ENCODE measurements at places on chromosomes 6 and 20. TPM values are rescaled to one million over a fixed set of nuclear protein-coding genes. Genes with fewer than 3 reads are reported as not detected.
A peak's percentile ranks its signal among the peaks of the same experiment; 100 is the strongest.

GRCh38 chr6:129096651-129097290 is 213.8 kb downstream of the LAMA2 start:
- DNase-seq: no peak

RIMS1 gene
- 1.2 TPM for total RNA-seq

DNA sequence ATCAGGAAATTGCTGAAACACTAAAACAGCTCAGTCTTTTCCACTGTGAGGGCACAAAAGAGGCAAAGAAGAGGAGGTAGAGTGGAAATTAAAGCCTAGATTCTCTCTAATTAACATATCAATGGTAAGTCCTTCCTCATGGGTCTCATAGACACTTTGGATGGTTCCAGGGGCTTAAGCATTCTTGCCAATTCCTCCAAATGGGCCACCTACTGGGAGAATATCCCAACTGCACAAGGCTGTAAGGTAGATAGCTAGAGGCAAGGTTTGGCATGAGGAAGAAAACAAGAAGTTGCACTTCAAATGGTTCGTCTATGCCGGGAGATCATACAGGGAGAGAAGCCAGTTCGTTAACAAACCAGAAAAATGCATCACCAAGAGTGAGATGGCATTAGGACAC is 107.6 kb upstream of the KHDRBS2 start:
- no peak for DNase-seq

DNA sequence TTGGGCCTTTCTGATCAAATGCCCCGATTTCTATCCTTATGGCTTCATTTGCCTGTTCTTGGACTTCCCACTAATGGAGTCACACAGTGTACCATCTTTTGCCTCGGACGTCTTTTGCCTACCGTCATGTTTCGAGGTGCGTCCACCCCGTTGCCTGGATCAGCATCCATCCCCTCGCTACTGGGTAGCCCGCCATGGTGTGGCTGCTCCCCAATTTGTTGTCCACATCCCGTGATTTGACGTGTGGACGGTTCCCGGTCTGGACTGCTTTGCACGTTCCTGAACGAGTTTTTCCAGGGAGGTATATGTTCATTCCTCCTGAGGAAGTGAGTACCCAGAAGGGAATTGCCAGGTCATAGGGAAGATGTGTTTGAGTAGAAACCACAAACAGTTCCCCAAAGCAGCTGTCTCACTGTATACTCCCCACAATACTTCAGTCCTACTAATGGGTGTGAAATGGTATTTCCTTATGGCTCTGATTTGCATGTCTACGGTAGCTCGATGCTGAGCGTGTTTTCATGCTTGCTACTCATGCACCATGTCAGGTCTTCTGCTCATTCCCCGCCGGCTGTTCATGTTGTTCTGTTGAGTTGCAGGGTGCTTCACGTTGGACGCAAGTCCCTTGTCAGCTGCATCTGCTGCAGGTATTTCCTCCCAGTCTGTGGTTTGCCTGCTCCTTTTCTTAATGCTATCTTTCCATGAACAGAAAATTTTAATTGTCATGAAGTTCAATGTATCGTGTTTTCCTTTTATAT is 86.8 kb upstream of the AFDN start:
- no peak for DNase-seq

- no peak for DNase-seq
These were observed 23.7 kb downstream of the SERPINB1 start for GRCh38 chr6:2817903-2818443.

GRCh38 chr6:147311218-147311617 is 107.0 kb downstream of the STXBP5 start:
- DNase-seq: no peak

DNA sequence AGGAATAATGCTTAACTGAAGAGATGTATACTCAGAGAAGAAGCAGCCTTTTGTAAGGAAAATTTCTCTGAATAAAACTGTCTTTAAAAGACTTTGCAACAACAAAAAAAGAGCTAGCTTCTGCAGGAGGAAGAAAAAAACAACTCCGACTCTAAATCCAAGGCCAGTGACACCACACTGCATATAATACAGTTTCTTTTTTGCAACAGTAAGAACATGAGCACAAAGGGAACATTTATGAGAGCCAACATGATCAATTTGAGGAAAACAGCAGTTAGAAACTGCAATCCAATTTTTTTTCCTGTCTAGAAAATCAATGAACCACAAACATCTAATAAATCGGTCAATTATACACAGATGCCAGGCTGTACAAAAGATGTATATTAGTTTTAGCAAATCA is 42.9 kb upstream of the UST start:
- no peak for DNase-seq

- no peak for DNase-seq
These were observed 62.9 kb downstream of the SUN5 start for GRCh38 chr20:32941155-32941885.

GRCh38 chr6:148520109-148520841 is 177.6 kb downstream of the SASH1 start:
- DNase-seq: no peak

DNA sequence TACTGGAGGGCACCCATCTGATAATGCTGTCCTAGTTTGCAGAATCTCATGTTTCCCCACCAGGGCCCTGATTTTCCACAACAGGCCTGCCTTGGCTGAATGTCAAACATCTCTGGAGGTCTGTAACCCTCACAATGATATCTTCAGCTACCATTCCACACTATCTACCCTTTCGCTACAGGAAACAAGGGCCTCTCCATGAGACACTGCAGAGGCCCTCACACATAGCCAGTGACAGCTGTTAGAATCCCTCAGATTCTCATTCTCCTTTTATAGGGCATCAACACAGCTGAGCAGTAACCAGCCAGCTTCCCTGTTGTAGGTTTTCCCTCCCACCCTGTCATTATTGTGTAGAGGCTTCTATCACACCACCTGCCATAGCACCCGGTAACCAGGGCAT is 29.6 kb upstream of the MICB start:
- no peak for DNase-seq

HLA-DPB1 gene
- total RNA-seq: 41.5 TPM

DNA sequence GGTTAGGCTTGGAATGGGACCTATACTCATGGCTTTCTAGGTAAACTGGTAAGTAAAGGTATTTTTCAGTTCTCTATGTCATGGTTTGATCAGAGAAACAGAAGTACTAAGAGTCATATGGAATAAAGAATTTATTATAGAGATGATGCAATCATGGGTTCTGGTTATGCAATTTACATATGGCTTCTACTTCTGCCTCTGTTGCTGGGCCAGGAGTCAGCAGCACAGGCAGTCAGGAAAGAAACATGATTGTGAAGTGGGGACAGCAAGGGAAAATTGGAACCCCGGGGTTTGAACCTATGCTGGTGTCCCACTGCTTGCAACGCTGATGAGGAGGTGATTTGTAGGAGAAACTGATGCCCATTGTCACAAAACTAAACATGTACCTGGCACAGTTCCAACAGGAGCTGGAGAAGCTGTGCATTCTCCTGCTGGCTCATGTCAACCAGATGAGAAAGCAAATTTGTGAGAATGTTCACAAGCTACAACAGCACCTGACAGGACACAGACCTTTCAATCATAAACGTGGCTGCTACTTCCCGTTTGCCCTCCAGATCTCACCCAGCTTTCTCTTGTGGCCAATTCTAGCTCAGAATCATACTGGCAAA is 887.1 kb downstream of the TFAP2A start:
- no peak for DNase-seq

- DNase-seq: no peak
These were observed 28.6 kb downstream of the SLC22A23 start for GRCh38 chr6:3428247-3428646.

GRCh38 chr6:7813704-7814103 is 87.8 kb downstream of the BMP6 start:
- no peak for DNase-seq

GRCh38 chr6:32154514-32155161 is 697 bp downstream of the PPT2 start:
- peak; percentile 75 for DNase-seq

GRCh38 chr20:62666736-62667529 is 24.6 kb downstream of the SLCO4A1 start:
- peak; percentile 62 for DNase-seq

SLC22A3 gene
- total RNA-seq: 1.3 TPM

Data from left ventricle myocardium superior (tissue), 1 donor.